ENCODE measurements at places on chromosomes 5 and 9.

DNA sequence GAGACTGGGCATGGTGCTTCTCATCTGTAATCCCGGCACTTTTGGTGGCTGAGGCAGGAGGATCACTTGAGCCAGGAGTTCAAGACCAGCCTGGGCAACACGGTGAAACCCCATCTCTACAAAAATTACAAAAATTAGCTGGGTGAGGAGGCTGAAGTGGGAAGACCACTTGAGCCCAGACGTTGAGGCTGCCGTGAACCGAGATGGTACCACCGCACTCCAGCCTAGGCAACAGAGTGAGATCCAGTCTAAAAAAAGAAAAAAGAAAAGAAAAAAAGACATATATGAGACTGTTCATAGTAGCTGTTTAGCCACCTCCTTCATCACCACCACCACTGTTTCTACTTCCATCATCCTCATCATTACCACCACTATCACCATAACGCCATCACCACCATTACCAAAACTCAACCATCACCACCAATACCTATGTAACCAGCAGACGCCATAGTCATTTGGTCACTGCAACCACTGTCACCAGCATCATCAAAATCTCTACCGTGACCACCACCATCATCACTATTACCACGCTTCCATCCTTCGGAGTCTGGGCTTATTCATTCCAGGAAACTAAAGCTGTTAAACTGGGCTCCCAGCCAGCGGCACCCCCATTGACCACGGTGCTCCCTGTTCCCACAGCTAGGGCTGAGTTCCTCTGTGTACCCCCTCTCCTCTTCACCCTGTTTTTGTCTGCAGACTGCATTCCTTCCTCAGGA is 8.4 kb upstream of the KIF12 start:
- H3K27ac ChIP-seq, result no peak overlapping the region
- H3K36me3 ChIP-seq, result no peaks in the 10 kb centered on the region
- no peaks in the 10 kb centered on the region for H3K4me1 ChIP-seq
- peaks cover 22% of the 10 kb centered on the region for H3K27me3 ChIP-seq
- H3K4me3 ChIP-seq, result no peak overlapping the region

- no peak for DNase-seq
- no peaks in the 10 kb centered on the region for H3K4me1 ChIP-seq
- no peak overlapping the region for H3K27ac ChIP-seq
These were observed 460.0 kb downstream of the PSAT1 start for GRCh38 chr9:78756813-78757510.

DNA sequence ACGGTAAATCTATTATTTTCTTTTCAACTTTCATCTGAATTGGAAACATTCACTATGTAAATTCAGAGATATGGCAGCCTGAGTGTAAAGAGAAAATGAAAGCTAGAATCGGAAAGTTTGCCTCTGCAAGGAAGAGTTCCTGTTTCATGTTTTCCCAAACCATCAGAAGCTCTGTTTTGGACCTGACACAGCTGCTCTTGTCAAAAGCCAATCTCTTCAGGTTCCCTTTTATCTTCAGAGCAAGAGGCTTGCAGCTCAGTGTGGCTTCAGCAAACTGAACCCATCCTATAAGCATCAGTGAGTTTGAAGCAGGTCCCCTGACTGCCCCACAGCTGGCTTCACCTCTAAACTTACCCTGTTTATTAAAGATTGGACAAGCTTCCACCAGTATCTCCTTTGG is 1099.7 kb downstream of the DTWD2 start:
- no peak overlapping the region for H3K4me3 ChIP-seq
- H3K27ac ChIP-seq, result no peak overlapping the region
- peaks cover 6% of the 10 kb centered on the region for H3K4me1 ChIP-seq
- H3K27me3 ChIP-seq, result no peaks in the 10 kb centered on the region
- no peaks in the 10 kb centered on the region for H3K36me3 ChIP-seq
- DNase-seq, result no peak

GRCh38 chr5:134273642-134274395 is 47.9 kb upstream of the PPP2CA start:
- no peak for DNase-seq
- no peaks in the 10 kb centered on the region for H3K4me1 ChIP-seq
- H3K36me3 ChIP-seq, result no peaks in the 10 kb centered on the region
- no peak overlapping the region for H3K4me3 ChIP-seq
- H3K27ac ChIP-seq, result no peak overlapping the region
- H3K27me3 ChIP-seq, result peaks cover 12% of the 10 kb centered on the region

DNA sequence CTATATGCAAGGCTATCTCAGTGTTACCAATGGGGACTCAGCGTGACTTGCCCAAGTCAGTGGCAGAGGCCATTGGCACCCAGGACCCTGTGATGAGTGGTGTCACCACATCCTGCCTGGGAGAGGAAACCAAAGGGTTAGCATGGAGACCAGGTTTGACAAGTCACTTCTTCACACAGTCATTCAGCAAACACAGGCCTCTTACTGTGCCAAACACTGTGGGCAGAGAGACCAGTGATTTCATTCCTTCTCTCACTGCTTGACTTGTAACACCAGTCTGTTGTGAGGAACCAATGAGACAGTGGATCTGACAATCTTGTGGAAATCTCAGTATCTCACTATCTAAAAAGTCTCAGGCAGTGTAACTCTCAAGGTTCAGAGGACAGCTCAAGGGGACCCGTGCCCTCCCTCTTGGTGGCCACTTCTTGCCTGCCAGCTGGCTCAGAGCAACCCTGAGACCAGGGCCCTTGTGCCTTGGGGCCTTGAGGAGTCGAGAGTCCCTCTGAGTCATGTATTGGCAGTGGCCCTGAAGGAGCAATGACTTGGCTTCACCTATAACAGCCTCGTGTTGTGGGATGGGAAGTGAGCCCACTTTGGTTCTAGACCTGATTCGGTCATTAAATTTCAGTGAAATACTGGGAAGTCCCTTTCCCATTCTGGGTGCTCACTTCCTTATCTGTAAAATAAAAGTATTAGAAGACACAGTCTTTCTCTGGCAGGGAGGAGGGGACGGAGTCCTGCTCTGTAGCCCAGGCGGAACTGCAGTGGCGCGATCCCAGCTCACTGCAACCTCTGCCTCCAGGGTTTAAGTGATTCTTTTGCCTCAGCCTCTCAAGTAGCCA is 1.6 kb downstream of the FABP6 start:
- H3K36me3 ChIP-seq, result no peaks in the 10 kb centered on the region
- peaks cover 7% of the 10 kb centered on the region for H3K27me3 ChIP-seq
- DNase-seq, result no peak
- H3K4me1 ChIP-seq, result no peaks in the 10 kb centered on the region
- H3K27ac ChIP-seq, result no peak overlapping the region

DNA sequence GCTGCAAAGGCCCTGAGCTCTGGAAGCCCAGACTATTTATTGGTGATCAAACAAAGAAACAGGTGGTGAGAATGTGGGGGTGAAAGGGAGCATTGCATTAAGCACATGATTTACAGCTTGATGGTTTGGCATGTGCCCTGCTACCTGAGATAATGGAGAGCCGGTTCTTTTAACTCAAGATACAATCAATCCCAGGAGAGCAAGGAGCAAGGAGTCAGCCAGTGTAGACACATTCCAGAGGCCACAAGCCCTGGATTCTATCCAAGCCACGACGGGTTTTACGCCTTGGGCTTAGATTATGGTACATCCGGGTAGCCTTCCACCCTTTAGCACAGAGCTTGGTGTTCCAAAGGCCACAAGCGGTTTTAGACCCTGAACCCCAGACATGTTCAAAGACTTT is 292.2 kb downstream of the CYLC2 start:
- H3K4me3 ChIP-seq, result no peak overlapping the region
- DNase-seq, result no peak
- H3K4me1 ChIP-seq, result no peaks in the 10 kb centered on the region
- no peaks in the 10 kb centered on the region for H3K36me3 ChIP-seq
- H3K27me3 ChIP-seq, result no peaks in the 10 kb centered on the region

GRCh38 chr9:8188723-8189407 is 389.3 kb upstream of the DMAC1 start:
- no peaks in the 10 kb centered on the region for H3K36me3 ChIP-seq
- no peak for DNase-seq
- no peaks in the 10 kb centered on the region for H3K4me1 ChIP-seq
- no peaks in the 10 kb centered on the region for H3K27me3 ChIP-seq

- peaks cover 35% of the 10 kb centered on the region for H3K27me3 ChIP-seq
- no peak overlapping the region for H3K27ac ChIP-seq
- peaks cover 5% of the 10 kb centered on the region for H3K4me1 ChIP-seq
- no peaks in the 10 kb centered on the region for H3K36me3 ChIP-seq
These were observed 111.4 kb downstream of the LHX2 start for GRCh38 chr9:124122813-124123462.

GRCh38 chr5:14089198-14089597 is 53.9 kb upstream of the TRIO start:
- H3K4me3 ChIP-seq, result no peak overlapping the region
- no peaks in the 10 kb centered on the region for H3K4me1 ChIP-seq
- no peaks in the 10 kb centered on the region for H3K36me3 ChIP-seq
- no peak overlapping the region for H3K27ac ChIP-seq

DNA sequence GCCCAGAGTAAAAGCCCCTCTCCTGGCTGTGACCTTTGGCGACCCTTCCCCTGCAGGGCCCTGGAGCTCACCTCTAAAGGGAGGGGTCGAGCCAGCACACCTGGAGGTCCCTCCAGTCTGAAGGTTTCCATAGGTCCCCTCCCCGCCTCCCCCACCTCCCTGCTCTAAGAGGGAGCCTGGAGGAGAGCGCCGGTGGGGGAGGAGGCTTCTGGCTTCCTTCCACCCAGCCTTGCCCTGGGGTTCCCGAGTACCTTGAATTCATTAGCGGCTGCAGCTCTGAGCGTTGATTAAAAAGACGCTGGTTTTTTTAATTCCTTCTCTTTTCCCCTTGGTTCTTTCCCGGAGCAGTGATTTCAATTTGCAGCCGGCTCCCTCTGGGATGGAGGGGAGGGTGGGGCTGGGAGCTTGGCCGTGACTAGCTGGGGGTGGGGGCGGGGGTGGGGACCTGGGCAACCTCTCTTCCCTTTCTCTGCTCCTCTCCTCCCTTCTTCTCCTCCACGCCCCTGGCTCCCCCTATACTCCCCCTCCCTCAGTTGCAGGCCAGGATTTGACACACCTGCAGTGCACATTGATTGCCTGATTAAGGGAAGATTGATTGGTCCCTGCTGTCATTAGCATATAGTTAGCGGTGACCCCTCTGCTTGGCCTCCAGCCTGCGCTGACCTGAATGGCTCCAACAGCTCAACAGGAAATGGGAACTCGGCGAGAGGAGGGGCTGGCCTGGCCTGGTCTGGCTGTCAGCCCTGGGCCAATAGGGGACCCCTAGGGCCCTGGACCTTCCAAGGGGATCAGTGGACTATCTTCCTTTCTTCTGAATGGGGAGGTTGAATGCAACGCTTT is 67.5 kb upstream of the RAPGEF1 start:
- H3K4me1 ChIP-seq, result no peaks in the 10 kb centered on the region
- no peak for DNase-seq
- H3K27me3 ChIP-seq, result peaks cover 65% of the 10 kb centered on the region

GRCh38 chr5:179516221-179516620 is 34.1 kb upstream of the RUFY1 start:
- no peak overlapping the region for H3K27ac ChIP-seq
- H3K36me3 ChIP-seq, result no peaks in the 10 kb centered on the region
- H3K4me1 ChIP-seq, result no peaks in the 10 kb centered on the region
- peaks cover 6% of the 10 kb centered on the region for H3K27me3 ChIP-seq

GRCh38 chr5:167726642-167727041 is 564.8 kb upstream of the WWC1 start:
- DNase-seq, result no peak
- no peak overlapping the region for H3K27ac ChIP-seq
- no peaks in the 10 kb centered on the region for H3K36me3 ChIP-seq
- no peaks in the 10 kb centered on the region for H3K27me3 ChIP-seq
- no peaks in the 10 kb centered on the region for H3K4me1 ChIP-seq

GRCh38 chr9:122125509-122126330 is 32.6 kb upstream of the TTLL11 start:
- H3K27me3 ChIP-seq, result peaks cover 75% of the 10 kb centered on the region
- peaks cover 18% of the 10 kb centered on the region for H3K4me1 ChIP-seq
- no peak overlapping the region for H3K4me3 ChIP-seq
- H3K27ac ChIP-seq, result no peak overlapping the region

- no peaks in the 10 kb centered on the region for H3K4me1 ChIP-seq
- no peak for DNase-seq
- no peaks in the 10 kb centered on the region for H3K36me3 ChIP-seq
- no peak overlapping the region for H3K4me3 ChIP-seq
- H3K27me3 ChIP-seq, result peaks cover 11% of the 10 kb centered on the region
- H3K27ac ChIP-seq, result no peak overlapping the region
These were observed 31.6 kb downstream of the ADRA1B start for GRCh38 chr5:159947708-159948358.

- H3K27ac ChIP-seq, result no peak overlapping the region
- H3K36me3 ChIP-seq, result no peaks in the 10 kb centered on the region
- no peaks in the 10 kb centered on the region for H3K27me3 ChIP-seq
- DNase-seq, result no peak
- no peak overlapping the region for H3K4me3 ChIP-seq
- no peaks in the 10 kb centered on the region for H3K4me1 ChIP-seq
These were observed 426.4 kb upstream of the MPDZ start for GRCh38 chr9:13705918-13706317.
